HS-27A (cell line): ENCODE measurements at places on chromosomes 11 and 22.

DNA sequence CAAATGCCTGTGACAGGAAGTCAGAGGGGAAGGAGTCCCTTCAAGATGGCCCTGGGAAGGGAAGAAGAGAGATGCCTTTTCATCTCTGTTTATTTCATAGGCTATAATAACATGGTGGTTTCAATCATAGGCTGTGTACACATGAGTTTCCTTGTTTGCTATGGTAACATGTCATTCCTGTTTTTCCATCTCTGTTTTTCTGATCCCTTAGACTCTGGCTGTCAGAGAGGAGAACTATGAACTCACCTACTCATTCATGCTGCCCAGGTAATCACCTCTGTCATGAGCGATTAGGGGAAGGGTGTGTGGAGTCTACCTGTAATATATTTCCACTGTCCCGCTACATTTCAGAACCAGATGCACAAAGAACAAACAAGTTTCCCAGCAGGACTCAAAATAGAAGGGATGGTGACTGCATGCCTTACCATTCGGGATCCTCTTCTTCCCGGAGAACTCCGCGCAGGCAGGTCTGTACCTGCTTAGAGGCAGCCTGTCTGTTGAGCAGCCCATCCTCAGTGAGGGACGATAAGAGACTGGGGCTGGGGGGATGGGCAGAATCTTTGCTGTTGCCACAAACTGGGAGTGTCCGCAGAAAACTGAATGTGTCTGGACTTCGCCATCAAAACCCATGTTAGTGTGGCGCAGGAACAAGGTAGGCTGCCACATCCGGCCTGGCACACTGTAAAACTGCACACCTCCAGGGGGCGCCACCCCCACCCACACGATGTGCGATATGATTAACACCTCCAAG lies 7.1 kb upstream of the PEX26 start:
- no peak for DNase-seq

DNA sequence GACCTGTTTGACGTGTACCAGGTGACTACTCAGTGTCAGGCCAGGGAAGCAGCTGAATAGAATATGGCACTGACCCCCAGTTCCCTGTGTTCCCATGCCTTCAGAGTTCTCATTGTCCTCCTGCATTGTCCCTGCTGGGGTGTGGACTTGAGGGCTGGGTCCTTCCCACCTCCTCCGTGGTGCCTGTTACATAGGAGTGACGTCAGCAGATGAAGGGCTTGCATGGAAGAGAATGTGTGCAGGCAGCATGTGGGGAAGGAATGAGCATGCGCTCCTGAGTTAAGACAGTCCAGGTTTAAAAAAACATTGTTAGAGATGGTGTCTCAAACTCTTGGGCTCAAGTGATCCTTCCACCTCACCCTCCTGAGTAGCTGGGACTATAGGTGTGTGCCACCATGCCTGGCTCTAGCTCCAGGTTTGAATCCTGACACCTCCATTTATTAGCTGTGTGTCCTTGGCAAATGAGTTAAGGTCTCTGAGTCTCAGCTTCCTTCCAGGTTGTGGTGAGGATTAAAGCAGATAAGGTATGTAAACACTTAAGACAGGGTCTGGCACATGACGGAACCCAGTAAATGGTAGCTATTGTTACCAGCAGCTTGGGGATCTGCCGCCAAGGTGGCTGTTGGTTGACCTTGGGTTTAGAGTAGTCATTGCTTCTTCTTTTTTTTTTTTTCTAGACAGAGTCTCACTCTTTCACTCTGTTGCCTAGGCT lies 7.5 kb upstream of the SOX10 start:
- no peak for DNase-seq

DNA sequence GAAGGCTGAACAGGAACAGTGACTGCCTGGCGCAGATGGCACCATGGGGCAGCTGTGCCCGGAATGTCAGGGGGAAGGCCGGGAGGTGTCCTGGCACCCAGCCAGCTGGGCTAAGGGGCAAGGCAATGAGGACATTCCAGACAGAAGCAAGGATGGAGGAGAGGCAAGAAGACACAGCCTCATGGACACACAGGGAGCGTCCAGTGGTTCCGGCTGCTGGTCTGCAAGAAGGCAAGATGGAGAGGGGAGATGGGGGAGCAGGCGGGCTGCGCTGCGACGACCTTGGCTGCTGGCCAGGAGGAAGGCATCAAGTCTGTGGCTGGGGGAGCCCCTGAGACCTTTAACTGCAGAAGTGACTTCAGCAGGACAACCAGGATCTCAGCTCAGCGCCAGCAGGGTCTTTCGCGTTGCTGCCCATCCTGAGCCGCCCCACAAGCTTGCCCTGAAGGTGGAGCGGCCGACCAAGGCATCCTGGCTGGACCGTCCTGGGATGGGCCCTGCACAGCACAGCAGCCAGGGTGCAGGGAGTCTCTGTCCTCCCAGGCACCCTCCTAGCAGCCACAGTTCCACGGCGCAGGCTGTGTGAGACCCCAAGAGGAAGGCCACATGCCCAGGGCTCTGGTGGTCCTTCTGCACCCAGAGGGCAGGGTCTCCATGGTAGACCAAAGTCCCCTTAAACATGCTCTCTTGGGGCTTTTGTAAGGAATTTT lies 531.7 kb downstream of the BRD1 start:
- no peak for DNase-seq

- DNase-seq = no peak
These were observed 39.0 kb downstream of the QSER1 start for GRCh38 chr11:32931606-32932005.

DNA sequence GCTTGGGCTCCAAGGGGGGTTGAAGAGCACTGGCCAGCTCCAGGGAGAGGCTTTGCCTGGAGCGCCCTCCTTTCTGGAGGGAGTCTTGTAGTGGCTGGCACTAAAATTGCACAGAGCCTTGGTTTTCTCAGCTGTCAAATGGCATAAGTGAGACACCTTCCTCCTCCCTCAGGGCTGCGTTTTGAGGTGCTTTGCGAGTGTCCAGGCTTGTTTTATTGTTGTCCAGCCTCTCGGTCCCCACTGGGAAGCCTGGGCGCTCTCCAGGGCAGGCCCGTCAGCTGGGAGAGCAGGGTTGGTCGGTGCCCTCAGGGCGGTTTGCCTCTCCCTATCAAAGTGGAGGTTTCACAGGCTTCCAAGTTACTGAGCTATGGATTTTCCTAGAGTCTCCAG lies 149.3 kb upstream of the B3GAT1 start:
- no peak for DNase-seq

- DNase-seq = no peak
These were observed 2.7 kb upstream of the PPP6R3 start for GRCh38 chr11:68457898-68458249.

DNA sequence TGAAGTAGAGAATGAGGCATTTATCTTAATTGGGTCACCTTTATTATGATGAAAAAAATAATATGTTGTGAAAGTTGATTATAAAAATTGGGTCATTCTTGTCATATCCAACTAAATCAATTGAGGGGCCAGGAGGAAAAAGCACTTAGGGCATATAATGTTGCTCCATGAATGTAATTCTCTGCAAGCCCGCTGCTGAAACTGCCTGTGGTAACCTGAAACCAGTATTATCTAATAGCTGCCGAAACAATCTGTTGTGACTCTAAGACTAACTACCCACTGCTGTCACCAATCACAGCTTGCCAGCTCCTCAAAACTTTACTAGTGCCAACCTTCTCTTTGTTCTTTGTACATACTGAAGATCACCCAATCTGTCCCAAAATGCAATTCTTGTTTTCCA lies 115.8 kb downstream of the ATG16L2 start:
- no peak for DNase-seq

DNA sequence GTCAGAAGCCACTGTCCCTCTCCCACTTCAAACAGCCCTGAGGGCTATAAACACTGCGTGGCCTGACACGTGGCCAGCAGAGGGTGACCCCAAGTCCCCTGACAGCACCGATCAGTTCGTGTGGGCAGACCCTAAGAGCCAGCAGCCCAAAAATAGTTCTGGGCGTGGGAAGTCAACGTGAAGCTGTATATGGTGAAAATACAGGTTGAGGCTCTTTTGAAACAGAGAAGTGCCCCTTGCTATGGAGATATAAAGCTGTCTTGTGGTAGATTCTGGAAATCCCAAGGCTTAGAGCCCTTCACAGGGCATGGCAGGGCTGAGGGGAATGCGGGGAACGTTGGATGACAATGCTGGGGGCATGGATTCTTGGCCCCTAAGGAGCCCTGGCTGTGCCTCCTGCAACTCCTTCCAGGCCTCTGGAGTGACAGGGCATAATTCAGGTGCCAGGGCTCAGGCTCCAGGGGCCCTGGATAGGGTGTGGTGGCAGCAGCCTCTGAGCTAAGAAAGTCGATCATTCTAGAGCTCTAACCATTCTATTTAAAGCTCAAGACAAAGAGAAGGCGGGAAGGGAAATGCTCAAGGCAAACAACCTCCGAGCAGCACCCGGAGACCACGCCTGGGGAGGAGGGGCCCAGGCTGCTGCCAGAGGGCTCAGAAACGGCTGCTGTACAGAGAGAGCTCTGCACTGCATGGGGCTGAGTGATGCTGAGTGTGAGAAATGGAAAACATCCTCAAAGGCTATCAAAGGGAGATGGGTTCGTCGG lies 60.4 kb upstream of the CD5 start:
- no peak for DNase-seq

DNA sequence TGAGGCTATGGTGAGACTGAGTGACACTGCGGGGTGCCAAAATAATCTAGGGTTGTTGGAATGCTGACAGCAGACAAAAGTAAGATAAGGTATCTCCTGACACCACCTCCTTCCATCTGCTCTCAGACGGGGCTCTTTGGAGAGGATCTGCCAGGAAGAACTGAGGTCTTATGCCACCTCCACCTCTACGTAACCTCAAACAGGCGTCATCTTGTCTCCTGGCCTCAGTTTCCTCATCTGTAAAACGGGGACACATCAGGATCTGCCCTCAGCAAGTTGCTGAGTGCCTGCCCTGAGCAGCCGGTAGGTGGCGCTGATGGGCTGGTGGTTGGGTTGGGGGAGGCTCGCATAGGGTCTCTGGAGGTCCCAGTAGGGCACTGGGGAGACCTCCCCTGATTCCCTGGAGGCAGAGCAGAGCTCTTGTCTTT lies 1.7 kb upstream of the MYEOV start:
- DNase-seq = no peak

DNA sequence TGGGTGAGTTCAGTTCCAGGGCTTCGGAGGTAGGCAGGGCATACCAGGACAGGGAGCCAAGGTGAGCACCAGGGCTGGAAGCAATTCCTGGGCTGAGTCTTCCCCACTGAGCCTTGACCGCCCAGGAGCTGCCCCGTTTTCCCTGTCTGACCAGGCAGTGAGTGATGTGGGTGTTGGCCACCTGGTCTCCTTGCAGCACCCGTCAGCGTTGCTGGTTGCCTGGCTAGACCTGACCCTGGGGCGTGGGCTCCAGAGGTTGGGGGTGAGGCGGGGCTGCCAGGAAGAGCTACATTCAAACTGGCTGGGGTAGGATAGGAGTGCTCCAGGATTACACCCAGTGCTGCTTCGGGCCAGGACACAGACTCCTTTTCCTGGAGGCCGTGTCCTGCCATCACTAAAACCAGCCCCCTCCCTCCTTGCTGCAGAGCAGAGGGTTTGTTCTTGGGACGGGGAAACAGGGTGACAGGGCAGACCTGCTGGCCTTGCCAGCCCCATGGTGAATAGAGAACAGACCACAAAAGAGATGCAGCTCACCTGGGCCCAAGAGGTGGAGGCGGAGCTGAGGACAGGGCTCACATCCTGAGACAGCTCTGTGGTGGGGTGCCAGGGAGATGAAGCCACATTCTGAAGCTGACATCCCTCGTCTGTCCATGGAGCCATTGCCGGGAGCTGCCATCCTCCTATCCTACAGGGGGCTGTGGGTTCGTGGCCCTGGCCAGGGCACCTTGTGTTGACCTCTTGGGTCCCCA lies 14.2 kb downstream of the INCENP start:
- no peak for DNase-seq

DNA sequence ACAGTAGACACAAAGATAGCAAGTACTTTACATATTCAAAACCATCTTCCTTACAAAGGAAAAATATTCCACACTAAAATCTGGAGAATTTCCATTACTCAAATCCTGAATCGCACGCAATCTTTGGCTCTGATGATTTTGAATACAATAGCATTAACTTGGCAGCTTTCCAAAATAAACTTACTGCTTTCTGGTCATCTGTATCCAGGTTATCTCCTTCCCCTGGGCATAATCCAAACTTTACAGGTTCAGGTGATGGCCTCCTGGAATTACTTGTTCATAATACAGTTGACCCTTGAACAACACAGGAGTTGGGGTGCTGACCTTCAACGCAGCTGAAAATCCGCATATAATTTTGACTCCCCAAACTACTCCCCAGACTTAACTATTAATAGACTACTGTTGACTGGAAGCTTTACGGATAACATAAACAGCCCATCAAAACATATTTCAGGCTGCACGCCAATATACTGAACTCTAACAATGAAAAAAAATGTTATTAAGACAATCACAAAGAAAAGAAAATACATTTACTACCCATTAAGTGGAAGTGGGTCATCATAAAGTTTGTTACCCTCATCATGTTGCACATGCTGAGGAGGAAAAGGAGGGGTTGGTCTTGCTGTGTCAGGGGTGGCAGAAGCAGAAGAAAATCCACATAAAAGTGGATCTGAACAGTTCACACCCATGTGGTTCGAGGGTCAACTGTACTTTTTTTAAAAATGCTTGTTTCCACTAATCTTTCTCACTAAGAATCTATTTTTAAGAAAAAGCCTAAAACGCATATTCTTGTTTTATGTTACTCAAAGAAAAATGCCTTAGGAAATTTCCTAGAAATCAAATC lies 6.5 kb downstream of the MTMR2 start:
- DNase-seq = no peak

GRCh38 chr11:45097721-45098493 lies 48.5 kb upstream of the PRDM11 start:
- DNase-seq = no peak
